ENCODE measurements at places on chromosomes 3 and 15.
A peak's percentile ranks its signal among the peaks of the same experiment; 100 is the strongest.

DNA sequence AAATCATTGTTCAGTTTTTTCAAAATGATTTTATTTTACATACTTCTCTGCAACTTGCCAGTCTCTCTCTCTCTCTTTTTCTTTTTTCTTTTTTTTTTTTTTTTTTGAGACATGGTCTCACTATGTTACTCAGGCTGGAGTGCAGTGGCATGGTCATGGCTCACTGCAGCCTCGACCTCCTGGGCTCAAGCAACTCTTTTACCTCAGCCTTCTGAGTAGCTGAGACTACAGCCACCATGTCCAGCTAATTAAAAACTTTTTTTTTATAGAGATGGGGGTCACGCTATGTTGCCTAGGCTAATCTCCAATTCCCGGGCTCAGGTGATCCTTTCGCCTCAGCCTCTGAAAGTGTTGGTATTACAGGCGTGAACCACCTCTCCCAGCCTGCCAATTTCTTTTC, 12.1 kb upstream of the ARID3B start:
- DNase-seq: no peak

DNA sequence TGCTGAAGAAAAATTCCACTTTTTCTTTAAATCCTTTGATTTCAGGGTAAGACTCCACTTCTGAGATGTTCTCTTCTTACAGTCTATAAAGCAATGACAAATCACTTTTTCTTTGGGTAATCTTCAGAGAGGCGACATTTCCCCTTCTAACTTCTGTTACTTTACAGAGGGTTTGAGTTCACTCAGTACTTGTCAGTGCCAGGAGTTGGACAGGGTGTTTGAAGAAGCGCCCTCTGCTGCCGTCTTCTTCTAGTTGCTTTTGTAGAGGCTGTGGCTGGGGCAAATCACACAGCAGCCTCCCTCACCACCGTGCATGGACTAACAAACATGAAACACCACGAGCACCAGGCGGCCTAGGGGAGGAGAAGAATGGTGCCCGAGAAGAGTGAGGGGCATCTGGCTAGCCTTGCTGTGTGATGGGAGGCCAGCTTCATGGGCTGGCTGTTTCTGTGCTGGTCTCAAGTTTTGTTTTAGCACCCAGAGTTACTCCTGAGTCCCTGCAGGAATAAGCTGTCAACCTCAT, at the start of gene CD80:
Gene CD80 (minus strand): TSS at position 174 of the 523 bp plus-strand sequence. CDS start 1,886 bp downstream, outside the sequence.
- DNase-seq: peak; percentile 29

GRCh38 chr15:59307165-59307537, 65.5 kb downstream of the MYO1E start:
- DNase-seq: no peak

DNA sequence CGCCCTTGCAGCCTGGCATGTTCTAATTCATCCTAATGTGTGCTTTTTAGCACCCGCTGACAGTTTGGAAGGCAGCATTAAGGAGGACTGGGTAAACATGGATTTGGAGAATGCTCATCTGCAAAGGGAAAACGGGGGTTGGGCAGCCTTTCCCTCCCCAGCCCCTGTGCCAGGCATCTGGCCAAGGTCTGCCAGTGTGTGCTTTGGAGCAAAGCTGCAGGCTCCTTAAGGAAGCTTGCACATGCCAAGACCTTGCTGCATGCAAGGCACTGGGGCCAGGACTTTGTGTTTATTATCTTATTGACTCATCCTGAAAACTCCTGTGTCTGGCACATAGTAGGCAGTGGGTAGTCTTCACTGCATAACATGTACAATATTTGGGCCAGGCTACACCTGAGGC, 20.1 kb downstream of the FAM3D start:
- no peak for DNase-seq

- DNase-seq: no peak
Measured at GRCh38 chr3:194913316-194913715, 227.6 kb downstream of the FAM43A start.

DNA sequence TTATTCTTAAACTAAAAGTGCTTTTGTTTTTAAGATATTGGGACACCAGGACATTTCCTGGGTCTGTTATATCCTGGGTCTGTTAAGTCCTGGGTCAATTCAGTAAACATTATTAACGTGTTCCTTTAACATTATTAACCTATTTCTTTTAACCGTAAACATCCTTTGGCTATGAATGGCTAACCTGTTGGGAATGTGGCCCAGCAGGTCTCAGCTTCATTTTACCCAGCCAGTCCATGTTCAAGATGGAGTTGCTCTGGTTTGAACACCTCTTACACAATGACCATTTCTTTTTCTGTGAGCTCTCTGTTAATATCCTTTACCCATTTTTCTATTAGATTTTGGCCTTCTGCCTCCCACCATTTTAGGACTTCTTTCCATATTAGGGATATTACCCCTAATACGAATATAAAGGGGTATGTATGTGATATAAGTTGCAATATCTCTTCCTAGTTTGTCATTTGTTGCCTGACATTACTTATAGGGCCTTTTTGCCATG, 88.9 kb upstream of the NEDD4 start:
- no peak for DNase-seq

- DNase-seq: no peak
Measured at GRCh38 chr3:111103807-111104206, 32.2 kb downstream of the NECTIN3 start.

DNA sequence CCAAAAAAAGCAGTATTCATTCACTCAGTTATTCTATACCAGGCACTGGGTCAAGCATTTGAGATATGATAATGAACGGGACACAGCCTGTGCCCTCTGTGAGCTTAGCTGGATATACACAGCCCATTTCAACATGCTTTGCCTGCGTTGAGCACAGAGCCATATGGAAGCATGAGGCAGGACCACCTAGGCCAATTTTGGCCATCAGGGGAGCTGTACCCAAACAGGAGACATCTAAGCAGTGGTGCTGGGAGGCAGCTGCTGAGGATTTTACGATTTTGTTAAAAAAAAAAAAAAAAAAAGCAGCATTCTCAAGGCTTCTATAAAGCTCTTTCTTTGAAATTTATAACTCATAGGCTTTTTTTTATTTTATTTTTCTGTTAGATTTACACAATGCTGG, 87.2 kb upstream of the SLC2A2 start:
- DNase-seq: no peak

- DNase-seq: no peak
Measured at GRCh38 chr15:37361621-37362020, 261.3 kb upstream of the MEIS2 start.

- DNase-seq: no peak
Measured at GRCh38 chr3:43073836-43074220, 32.1 kb downstream of the POMGNT2 start.

- no peak for DNase-seq
Measured at GRCh38 chr3:46612324-46612723, at the start of gene FAM240A. Gene FAM240A, plus strand, starts transcription at chr3:46612525. Its CDS starts 159 bp downstream, at chr3:46612684.

GRCh38 chr3:120182613-120183511, 88.6 kb upstream of the GSK3B start:
- no peak for DNase-seq

DNA sequence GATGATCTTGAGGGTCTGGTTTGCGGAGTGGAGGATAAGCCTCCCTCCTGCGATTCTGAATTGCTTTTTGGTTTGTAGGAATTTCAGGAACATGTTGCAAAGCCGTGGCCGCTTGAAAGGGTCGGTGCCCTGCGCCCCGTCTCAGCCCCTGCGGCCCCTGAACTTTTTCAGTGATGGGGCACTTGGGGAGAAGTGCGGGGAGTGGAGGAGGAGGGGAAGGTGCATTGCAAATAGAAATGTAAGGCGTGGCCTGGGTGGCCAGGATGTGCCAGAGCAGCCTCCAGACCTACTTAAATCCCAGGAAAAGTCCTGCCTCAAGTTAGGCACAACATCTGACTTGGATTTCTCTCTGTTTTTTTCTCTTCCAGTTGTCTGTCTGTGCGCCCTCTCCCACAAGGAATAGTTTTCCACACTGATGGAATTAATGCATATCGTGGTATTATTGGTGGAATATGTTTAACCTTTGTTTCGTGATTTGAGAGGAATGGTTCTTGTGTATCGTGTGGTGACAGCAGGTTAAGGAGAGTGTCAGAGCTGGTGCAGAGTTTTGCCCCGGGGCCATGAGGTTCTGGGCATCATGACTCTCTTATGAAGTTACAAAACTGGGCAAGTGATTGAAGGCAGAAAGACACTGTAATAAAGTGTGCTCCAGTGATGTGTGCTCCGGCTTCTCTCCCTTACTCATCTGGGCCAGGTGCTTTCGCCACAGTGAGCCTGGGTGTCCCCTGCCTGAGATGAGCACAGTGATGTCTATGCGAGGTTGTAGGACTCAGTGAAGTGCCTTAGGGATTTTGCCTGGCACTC, 153.8 kb downstream of the PGPEP1L start:
- DNase-seq: no peak

DNA sequence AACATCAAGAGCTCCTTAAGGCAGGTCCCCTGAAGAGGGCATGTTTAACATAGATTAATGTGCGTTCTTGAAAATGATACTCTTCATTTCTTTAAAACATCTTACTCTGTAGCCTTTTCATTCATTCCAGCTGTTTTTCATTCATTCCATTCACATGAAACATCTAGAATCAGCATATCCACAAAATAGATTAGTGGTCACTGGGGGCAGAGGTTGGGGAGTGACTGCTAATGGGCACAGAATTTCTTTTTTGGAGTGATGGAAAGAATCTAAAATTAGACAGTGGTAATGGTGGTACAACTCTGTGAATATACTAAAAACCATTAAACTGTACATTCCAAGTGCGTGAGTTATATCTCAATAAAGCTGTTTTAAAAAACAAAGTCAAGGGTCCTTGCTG, 15.4 kb upstream of the CXCR6 start:
- DNase-seq: no peak

DNA sequence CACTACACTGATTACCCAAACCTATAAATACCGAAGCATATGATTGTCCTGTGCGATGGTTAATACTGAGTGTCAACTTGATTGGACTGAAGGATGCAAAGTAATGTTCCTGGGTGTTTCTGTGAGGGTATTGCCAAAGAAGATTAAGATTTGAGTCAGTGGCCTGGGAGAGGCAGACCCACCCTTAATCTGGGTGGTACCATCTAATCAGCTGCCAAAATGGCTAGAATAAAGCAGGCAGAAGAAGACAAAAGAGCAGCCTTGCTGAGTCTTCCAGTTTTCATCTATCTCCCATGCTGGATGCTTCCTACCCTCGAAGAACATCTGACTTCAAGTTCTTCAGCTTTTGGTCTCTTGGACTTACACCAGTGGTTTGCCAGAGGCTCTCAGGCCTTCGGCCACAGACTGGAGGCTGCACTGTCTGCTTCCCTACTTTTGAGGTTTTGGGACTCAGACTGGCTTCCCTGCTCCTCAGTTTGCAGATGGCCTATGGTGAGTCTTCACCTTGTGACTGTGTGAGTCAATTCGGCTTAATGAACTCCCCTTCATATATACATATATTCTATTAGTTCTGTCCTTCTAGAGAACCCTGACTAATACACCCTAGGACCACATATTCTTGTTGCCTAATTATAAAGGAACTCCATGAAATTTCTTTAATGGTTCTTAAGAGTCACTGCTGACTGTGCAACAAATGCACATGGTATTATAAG, 31.7 kb downstream of the CSNK1G1 start:
- no peak for DNase-seq

DNA sequence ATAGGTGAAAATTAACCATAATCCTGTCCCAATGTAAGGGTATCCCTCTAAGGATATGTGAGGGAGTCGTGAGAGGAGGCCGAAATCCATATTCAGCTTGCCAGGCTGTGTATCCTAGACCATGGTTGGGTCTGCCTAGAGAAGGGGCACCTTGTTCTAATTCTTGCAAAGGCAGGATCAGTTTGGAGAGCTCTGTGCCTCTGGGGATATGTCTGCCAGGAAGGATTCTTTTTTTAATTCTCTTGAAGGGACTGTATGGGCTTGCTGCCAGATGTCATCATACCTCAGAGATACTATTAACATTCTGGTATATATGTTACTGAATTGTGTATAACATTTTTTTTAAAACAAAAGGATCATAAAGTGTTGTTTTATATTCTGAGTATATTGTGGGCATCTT, 2.4 kb downstream of the ATP1B3 start:
- DNase-seq: no peak

Data from T-helper 17 cell (primary cell).